ENCODE measurements at places on chromosomes 4 and X. TPM values are rescaled to one million over a fixed set of nuclear protein-coding genes. Genes with fewer than 3 reads are reported as not detected.

Gene VSIG4
- 1.4 TPM for total RNA-seq

DNA sequence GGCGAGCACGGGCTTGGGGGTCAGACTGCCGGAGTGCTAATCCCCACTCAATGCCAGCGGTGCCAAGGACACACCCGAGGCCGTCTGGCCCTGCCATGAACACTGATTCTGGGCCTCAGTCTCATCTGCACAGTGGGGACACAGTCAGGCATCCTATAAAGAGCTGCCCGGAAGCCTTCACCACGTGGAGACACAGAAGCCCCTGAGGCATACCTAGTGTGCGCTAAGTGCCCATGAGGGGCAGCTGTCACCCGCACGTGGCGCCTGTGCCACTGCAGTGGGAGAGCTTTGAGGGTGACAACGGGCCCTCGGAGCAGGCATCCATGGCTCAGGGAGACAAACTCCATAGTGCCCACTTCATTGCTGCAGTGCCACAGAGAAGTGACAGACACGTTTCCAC, 86.3 kb downstream of the PHKA2 start:
- DNase-seq, result no peak

- DNase-seq, result no peak
Observed at GRCh38 chrX:43973249-43974099, at the start of gene NDP. Gene NDP, minus strand, starts transcription at chrX:43973390. Its CDS starts 14,745 bp downstream, at chrX:43958645.

- no peak for DNase-seq
Observed at GRCh38 chr4:145279122-145279960, 99.0 kb upstream of the OTUD4 start.

Gene KDM5C
- total RNA-seq, result 52.9 TPM

Gene DKK2
- total RNA-seq, result 0.89 TPM

Gene CNGA1
- total RNA-seq, result 0.67 TPM

Gene BGN
- total RNA-seq, result 4.0 TPM

DNA sequence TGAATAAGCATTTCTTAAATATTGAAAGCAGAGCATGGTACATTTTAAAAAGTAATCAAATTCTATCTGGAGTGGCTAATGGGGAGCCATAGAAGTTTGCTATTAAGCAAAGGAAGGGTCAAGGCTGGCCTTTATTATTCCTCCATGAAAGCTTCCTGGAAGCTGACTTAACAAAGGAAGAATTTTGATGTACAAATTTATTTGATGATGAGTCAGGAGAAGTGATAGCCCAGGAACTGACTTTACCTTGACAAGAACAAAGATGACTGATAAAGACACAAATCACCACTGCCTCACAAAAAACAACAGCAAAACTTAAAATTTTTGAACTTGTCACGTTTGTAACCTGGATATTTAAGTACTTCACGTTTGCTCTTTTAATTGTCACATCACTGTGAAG, 872.1 kb downstream of the PCDH7 start:
- DNase-seq, result no peak

DNA sequence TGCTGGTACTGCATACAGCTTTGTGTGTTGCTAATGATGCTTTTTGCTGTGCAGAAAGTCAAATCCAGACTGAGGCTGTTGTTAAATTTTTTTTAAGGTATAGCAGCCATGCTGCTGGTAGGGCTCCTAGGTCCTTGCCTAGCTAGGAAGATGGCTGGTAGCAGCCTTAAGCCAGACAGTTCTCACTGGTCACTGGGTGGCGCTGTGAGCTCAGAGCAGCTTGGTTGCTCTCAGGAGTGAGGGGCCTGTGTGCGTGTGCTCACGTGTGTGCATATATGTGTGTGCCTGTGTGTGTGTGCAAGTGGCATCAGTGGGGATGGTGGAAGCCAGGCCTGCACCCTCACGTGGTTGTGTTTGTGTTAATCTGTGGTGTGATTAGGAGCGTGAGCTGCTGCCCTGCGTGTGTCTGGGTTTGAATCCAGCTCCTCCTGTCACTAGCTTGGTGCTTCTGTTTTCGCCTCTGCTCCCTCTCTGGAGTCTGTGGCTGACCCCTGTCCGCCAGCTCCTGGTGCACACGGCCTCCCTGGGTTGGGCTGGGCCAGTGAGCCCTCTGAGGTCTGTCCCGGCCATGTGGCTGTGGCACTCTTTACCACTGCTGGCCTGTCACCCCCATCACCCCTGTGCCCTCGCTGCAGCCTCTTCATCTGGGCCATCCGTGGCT, 46.1 kb downstream of the SORCS2 start:
- no peak for DNase-seq

DNA sequence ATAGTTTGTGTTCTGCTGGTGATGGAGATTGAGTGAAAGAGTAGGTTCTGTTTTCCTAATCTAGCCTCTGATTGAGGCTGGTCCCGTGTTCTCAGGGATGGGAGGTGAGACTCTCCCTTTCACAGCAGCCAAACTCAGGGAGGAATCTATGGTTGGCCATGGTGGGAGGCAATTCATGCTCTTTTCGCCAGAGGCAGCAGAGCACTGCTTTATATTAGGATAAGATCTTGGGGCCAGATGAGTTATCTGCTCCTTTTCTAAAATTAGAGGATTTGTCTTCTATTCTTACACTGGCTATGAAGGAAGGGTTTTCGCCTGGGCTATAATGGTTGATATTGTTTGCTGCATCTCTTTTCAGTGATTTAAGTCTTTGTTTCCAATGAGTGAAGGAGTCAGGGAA, 63.9 kb upstream of the NLGN4X start:
- no peak for DNase-seq

Gene SUPT20HL2
- not detected for total RNA-seq

DNA sequence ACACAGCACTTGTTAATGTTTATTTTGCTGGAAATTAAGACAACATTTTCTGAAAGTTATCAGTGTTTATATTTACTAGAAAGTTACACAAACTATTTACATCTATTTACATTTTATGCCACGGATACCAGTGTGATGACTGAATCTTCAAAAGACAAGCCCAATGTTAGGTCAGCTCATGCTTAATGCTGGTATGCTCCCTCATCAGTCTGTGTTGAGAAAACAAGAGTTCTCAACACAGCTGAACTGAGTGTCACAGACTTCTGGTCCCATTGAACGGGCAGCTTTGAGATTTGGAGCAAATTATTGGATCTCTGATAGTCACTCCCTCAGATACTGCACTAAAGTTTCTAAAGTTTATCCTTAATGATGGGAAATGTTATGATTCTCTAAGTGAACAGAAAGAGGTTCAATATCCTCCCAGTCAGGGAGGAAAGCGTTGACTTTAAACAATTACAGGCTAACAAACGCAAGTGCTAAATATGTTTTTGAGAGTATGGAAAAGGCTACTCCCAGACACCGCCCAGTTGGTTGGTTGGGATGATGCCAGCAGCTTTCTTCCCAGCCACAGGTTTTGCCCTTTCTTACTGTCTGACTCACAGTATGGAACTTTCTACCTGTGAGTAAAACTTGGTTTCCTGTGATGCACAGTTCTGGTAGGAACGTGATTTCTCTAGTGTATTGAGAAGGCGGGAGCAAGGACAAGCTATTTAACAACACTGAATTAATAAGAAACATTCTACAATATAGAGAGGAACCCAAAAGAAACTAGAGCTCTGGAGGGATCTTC, 1293.6 kb upstream of the TENM3 start:
- no peak for DNase-seq

GRCh38 chr4:101292901-101293300, 54.4 kb downstream of the PPP3CA start:
- DNase-seq, result no peak

- no peak for DNase-seq
Observed at GRCh38 chr4:183830438-183830985, 74.6 kb upstream of the STOX2 start.

GRCh38 chr4:31548021-31548420, 827.9 kb downstream of the PCDH7 start:
- no peak for DNase-seq

Gene EVC
- 17.8 TPM for total RNA-seq

- DNase-seq, result no peak
Observed at GRCh38 chr4:171928336-171928735, 115.1 kb downstream of the GALNTL6 start.

DNA sequence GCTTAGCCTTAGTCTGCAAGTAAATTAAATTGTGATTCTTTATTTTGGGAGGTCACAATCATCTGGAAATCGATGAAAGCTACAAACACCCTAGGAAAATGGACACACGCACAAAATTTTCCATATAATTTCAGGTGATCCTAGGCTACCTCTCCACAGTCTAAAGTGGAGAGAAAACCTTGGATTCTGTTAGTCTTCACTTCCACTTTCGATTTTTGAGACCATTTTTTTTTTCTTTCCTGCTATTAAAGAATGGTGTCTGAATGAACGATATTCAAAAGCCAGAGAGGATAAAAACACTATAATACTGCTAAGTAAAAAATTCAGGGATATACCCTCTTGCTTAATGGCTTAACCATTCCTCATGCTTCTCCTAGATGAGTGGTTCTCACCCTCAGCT, 1.7 kb downstream of the FBXL5 start:
- no peak for DNase-seq

DNA sequence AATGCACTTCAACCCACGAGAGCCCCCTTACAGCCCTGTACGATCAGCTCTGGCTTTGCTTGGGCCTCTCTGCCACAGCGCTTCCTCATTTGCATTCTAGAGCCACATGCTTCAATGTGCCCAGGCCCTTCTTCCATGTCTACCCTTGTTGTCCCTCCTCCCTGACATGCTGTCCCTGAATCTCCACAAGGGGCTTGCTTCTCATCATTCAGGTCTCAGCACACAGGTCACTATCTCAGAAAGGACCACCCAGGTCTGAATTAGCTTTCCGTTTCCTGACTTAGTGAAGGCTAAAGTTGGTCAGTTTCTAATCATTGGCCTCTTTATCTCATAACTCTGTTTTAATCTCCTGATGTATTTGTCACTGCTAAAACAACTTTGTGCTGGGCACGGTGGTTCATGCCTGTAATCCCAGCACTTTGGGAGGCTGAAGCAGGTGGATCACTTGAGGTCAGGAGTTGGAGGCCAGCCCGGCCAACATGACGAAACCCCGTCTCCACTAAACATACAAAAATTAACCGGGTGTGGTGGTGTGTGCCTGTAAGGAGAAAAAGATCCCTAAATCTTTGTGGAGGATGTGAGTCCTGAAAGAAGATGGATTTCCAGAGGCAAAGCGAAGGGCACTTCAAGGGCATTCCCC, 17.9 kb upstream of the SLC34A2 start:
- DNase-seq, result no peak

Gene EXOC1L
- total RNA-seq, result not detected

- no peak for DNase-seq
Observed at GRCh38 chrX:107505223-107505622, 55.8 kb downstream of the FRMPD3 start.

Gene MAOA
- 43.4 TPM for total RNA-seq

- no peak for DNase-seq
Observed at GRCh38 chr4:154643493-154643892, 31.0 kb upstream of the FGG start.

GRCh38 chr4:67158666-67159065, 386.6 kb downstream of the CENPC start:
- no peak for DNase-seq

DNA sequence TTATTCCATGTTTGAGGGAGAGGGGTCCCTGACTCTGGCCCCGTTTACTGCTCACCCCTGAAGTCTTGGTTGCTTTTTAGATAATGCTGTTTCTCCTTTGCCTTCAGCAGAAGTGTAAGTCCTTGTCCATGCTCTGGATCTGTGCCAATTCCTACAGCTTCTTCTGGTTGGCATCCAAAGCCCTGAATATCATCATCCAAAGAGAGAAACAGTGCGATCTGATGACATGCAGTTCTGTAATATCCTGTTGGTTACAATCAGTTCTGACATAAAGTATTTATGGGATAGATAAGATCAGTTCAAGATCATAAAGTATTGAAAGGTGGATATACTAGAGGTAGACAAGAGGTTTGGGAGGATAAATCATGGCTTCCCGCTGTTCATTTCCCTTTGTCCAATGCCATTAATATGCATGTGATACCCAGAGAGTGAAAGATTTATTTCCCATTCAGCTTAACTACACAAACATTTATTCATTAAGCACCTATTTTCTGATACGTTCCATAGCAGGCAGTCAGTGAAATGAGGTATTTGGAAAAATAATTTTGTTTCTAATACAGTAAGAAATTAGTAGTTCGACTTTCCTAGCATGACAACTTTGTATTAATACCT, 53.2 kb upstream of the TMEM150C start:
- DNase-seq, result no peak

Gene ZCCHC12
- not detected for total RNA-seq

GRCh38 chr4:111959222-111959621, 186.0 kb upstream of the FAM241A start:
- no peak for DNase-seq

- no peak for DNase-seq
Observed at GRCh38 chr4:31041385-31041784, 321.2 kb downstream of the PCDH7 start.

GRCh38 chr4:145014365-145014764, 83.6 kb downstream of the ANAPC10 start:
- no peak for DNase-seq

DNA sequence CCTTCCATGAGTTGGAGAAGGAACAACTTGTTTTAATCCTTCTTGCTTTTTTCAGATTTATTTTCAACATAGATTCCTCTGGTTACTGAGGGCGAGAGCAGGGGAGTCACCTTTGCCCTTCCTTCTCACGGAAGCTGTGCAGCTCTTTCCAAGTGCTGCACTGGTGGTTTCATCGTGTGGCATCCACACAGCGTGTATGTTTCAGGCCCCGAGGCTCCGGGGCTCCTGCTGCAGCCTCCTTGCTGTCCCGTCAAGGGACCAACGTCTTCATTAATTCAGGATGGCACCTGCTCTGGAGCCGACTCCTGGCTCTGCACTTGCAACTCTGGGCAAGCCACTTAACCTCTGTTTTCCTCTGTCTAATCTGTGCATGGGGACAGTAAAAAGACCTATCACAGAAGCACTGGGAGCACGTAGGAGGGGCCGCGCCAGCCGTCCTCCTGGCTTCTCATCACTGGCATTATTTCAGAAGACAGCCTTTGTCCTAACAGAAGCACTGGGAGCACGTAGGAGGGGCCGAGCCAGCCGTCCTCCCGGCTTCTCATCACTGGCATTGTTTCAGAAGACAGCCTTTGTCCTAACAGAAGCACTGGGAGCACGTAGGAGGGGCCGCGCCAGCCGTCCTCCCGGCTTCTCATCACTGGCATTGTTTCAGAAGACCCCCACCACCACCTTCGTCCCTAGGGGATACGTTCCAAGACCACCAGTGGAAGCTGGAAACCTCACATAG, 117.8 kb upstream of the NKX1-1 start:
- no peak for DNase-seq

DNA sequence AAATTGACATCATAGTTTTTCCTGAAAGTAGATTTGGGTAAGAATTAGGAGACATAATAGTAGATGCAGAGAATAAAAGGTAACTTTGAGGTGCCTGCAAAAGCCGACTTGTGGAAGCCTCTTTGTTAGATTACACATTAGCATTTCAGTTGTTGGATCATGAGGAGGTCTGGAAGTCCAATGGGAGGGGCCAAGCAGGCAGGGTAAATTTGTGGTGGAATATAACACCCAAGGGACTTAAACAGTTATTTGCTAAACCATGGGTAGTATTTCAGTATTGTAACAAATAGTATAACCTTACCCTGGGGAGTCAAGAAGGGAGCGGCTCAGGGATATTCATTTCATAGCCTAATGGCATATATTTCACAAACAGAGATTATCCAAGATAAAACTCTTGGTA, 810.7 kb upstream of the AMOT start:
- DNase-seq, result no peak

GRCh38 chr4:40630335-40631021, 814 bp upstream of the RBM47 start:
- DNase-seq, result peak; percentile 74

- DNase-seq, result no peak
Observed at GRCh38 chr4:87141428-87141827, 79.0 kb downstream of the KLHL8 start.
